ENCODE measurements at places on chromosomes 12 and 14.

DNA sequence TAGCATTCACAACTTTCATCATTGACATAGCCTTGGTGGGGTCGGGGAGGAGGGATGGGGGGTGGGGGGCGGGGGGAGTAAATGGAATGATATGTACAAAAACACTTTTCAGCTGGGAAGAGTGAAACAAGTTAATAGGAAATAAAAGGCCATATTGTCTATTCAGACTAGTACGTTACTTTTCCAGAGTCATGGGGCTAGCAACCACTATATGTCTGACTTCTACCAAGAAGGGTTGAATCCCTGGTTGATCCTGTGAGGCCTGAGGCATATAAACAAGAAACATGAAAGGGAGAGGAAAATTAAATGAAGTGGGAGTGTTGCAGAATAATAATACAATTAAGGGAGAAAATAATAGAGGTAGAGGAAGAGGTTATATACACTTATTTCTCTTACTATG is 225.5 kb downstream of the ERC1 start:
- no peak for ATAC-seq

DNA sequence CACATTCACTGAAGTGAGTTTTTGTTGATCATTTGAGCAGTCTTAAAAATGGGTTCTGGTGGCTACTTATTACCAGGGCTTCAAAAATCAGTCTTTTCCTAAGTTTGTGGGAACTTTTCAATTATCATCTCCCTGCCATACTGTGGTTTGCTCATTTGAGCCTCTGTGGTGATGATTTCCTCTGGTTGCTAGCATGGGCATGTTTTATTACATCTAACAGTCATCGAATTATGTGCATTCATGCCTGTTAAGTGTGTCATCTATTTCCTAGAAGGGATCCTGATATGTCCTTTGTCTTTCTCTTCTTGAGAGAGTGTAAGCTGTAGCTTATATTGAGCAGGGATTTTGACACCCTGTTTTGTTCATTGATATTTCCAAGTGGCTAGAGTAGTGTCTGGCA is 116.8 kb downstream of the WIF1 start:
- ATAC-seq, result no peak

- no peak for ATAC-seq
Measured at GRCh38 chr14:69960296-69960695, 81.1 kb downstream of the SMOC1 start.

GRCh38 chr14:103260629-103261124 is 73.4 kb upstream of the EIF5 start:
- ATAC-seq, result peak; percentile 67

- ATAC-seq, result no peak
Measured at GRCh38 chr12:116236148-116236731, 41.3 kb downstream of the MED13L start.

DNA sequence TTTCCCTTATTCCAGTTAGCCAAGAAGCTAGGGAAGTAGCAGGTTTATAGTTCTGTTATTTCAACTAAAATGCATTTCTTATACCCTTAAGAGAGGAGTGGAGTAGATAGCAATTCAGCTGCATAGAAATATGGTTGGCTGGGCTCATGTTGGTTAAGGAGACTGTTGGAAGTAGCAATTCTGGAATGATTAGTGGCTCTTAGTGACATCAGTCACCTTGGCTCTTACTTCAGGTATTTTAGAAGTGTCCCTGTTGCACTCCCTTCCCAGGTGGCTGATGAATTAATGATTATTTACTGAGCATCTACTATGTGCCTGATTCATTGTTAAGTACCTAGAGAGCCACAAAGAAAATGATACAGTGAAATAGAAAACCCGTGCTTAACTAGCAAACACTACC is 128.1 kb downstream of the MGST1 start:
- ATAC-seq, result no peak

DNA sequence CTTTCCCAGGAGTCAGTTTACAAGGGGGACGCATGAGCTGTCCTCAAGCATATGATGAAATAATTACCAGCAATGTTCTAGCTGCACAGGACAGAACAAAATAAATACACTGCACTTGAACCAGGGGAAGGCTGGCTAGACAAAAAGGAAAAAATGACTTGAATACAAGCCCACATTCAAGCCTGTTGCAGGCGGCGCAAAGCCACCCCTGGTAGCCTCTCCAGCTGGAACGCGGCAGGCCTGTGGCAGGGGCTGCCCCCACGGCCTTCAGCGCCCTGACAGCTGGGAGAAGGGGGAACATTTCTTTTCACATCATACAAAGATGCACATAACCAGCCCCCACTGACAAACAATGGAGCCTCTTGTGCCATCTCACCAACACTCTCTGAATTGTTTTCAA is 57.1 kb downstream of the TRAFD1 start:
- ATAC-seq, result peak; percentile 78

GRCh38 chr14:55874785-55875184 is 243.4 kb upstream of the PELI2 start:
- no peak for ATAC-seq

GRCh38 chr14:86823581-86823980 is 1169.4 kb downstream of the GALC start:
- ATAC-seq, result no peak

DNA sequence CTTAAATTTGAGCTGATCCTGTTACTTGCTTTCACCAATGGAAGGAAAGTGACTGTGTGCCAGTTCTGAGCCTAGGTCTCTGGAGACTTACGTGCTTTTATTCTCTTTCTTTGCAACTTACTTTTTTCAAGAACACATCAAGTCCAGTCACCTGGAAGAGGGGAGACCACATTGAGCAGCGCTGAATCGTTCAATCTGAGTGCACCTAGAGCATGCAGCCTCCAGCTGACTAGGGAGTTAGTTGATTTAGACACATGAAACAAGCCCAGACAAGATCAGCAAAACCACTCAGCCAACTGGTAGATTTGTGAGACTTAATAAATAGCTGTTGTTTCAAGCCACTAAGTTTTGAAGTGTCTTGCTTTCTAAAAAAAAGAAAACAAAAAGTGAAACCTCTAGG is 1014.8 kb upstream of the FBXO33 start:
- no peak for ATAC-seq

DNA sequence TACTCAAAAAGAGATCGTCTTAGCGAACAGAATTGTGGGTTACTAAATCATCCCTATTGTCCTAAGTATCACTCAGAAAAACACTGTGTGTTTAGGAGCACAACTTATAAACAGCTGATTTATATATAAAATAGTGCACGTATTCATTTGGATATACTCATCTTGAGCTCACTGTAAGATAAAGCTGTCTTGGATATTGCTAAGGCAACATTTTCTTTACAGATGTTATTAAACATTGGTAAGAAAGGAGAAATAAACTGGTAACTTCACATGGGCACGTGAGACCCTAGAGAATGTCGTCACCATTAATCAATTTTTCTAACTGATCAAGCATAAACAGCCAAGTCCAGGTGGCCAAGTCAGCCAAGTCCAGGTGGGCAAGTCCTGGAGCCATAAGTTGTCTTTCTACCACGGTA is 1.7 kb downstream of the PAWR start:
- ATAC-seq, result no peak

GRCh38 chr12:90706036-90706435 is 248.9 kb downstream of the CCER1 start:
- no peak for ATAC-seq

GRCh38 chr12:77064896-77065360 is 441 bp downstream of the E2F7 start:
- ATAC-seq, result no peak

GRCh38 chr14:36467332-36467731 is 52.7 kb downstream of the NKX2-1 start:
- no peak for ATAC-seq

GRCh38 chr12:32344047-32344446 is 55.3 kb upstream of the FGD4 start:
- ATAC-seq, result no peak

GRCh38 chr12:3931206-3931605 is 58.0 kb upstream of the PARP11 start:
- ATAC-seq, result no peak

DNA sequence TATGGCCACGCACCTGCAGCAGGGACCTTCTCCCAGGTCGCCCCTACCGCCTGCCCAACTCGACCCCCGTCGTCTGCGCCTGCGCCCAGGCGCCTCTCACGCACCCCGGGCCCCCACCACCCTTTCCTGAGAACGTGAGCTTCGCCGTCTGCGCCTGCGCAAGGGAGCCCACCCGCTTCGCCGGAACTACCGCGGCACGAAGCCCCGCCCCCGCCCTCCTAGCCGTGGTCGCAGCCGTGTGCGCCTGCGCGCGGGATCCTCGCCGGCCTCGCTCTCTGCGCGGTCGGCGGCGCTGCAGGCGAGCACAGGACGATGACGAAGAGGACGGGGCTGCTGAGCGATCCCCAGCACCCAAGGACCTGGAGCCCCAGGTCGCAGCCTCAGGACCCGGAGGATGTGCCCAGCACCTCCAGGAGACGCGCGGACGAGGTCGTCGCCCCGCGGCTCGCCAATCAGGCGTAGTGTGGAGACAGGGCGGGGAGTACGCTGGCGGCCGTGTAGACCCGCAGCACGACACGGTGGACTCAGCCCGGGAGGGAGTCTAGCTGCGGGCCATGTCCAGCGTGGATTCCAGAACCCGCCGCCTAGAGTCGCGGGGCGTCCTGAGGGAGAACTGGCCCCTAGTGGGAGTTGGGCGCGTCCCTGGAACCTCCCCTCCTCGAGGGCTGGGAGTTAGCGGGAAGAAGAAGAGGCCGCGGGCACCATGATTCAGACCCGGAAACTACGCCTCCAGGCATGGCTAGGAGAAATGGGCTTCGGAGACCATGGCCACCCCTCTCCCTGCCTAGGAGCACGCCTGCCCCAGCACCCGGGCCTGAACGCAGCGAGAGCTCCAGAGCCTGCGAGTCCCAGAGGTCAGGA is 1120.8 kb upstream of the TMEM132C start:
- ATAC-seq, result peak; percentile 90

DNA sequence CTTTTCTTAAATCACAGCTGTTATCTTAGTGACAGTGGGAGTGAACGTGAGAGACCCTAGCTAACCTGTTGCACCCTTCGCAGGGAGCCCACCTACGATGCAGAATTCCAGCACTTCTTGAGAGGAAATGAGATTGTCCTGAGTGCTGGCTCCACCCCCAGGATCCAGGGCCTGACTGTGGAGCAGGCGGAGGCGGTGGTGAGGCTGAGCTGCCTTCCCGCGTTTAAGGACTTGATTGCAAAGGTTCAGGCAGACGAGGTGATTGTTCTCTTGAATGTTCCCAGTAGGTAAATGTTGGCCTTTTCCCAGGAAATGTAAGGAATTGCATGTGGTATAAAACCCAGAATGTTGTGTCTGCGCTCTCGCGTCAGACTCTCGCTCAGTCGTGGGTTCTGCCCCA is 46.7 kb downstream of the HSP90AA1 start:
- ATAC-seq, result no peak
